Hepatocyte (in vitro differentiated cells): ENCODE measurements at places on chromosomes 6 and 20. TPM values are rescaled to one million over a fixed set of nuclear protein-coding genes. Genes with fewer than 3 reads are reported as not detected.

- no peak for DNase-seq
Observed at GRCh38 chr20:46828471-46828870, 66.2 kb upstream of the EYA2 start.

IPCEF1 gene
- total RNA-seq, result 0.80 and 0.84 TPM in 2 replicates

DNA sequence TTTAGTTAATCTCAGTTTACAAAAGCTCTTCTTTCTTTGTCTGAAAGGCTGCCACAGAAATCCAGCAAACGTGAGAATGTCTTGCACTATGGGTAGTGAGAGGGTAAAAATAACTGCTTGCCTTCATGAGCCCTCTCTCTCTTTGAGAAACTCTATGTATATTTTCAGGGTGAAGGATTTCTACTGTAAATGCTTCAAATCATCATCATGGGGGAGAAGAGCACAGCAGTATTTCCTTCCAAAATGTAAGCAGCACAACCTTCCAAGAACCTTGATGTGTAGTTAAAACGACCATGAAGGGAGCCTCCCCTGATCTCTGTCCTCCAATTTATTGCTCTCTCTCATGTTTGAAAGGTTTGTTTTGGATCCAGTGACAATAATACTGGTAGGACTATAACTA lies 141.3 kb upstream of the CENPW start:
- DNase-seq, result no peak

DNA sequence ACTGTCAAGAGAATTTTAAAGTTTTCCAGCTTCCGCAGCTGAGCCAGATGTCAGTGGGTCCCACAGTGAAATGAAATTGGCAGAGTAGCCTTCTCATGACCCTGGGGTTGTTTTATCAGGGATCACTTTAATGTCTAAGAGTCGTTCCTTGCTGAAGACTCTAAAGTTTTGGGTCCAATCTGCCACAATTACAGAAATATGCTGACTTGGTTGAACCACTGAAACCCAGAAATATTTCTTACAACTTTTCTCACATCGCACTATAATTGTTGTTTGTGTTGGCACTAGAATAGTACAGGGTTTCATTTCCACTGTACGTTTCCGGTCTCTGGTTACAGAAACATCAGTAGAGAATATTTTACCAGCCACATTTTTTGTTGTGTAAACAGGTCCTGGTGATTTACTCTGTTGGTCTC lies 109.0 kb downstream of the HMGCLL1 start:
- DNase-seq, result no peak

CLPSL2 gene
- not detected in 2 replicates for total RNA-seq

XKR7 gene
- 0.12 and 0.37 TPM in 2 replicates for total RNA-seq

CYP24A1 gene
- total RNA-seq, result 1.5 and 1.9 TPM in 2 replicates

- DNase-seq, result peak; percentile 17
Observed at GRCh38 chr6:46648869-46649492, 3.6 kb downstream of the CYP39A1 start.

DNA sequence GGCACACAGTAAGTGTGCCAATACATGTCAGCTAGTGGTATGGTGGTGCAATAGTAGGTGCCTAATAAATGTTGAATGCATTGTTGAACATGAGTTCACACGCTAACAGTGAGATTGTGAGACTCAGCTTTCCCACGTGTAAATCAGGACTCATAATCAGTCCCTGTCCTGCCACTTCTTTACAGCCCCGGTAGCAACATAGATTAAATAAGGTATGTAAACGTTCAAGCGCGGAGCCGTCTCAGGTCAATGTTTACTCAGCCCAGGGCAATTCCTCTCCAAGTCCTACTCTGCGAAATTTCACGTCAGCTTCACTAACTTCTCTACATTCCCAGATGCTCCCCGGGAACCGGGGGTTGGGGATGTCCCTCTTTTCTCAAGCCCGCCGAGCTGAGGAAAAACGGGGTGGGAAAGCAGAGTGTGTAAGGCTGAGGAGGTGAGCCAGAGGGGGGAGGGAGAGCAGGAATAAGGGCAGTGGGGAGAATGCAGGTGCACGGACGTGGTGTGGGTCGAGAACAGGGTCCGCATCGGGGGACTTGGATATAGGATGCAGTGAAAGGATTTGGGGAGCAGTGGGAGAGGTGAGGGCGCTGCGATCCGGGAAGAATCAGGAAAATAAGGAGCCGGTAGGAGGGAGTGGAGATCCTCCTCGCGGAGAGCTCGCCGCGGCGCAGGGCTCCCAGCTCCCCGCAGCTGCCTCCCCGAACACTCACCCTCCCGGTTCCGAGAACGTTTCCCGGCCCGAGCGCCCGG lies 544 bp upstream of the TP53INP2 start:
- peak; percentile 83 for DNase-seq

GRCh38 chr6:19052219-19052618 lies 665.1 kb downstream of the RNF144B start:
- no peak for DNase-seq

- peak; percentile 38 for DNase-seq
Observed at GRCh38 chr6:44742828-44743372, 355.4 kb downstream of the CDC5L start.

- DNase-seq, result no peak
Observed at GRCh38 chr6:129212081-129212480, 329.1 kb downstream of the LAMA2 start.
